ENCODE measurements at places on chromosomes 12 and 14.

GRCh38 chr12:57142121-57142520 lies 5.3 kb downstream of the LRP1-AS start:
- DNase-seq, result no peak

GRCh38 chr12:130966443-130967030 lies 12.8 kb downstream of the ADGRD1 start:
- no peak for DNase-seq

DNA sequence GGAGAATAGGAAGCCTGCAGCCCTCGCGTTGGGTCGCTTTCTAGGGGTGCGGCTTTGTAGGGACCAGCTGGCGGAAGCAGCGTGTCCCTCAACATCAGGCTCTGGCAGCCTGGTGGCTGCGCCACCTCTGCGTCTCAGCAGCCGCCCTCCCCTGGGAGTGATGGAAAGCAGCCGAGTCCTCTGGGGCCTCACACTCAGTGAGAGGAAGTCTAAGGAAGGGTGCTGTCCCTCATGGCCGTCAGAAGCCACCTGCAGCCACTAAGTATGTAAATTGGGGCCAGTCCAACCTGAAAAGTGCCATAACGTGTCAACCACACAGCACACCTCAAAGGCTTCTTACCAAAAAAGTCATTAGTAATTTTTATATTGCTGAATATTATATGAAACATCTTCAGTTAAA lies 80.3 kb downstream of the WDR20 start:
- no peak for DNase-seq

- DNase-seq, result no peak
Observed at GRCh38 chr14:105413544-105413886, 6.1 kb upstream of the MTA1 start.

- DNase-seq, result no peak
Observed at GRCh38 chr14:77988970-77989369, 181.2 kb upstream of the NRXN3 start.

DNA sequence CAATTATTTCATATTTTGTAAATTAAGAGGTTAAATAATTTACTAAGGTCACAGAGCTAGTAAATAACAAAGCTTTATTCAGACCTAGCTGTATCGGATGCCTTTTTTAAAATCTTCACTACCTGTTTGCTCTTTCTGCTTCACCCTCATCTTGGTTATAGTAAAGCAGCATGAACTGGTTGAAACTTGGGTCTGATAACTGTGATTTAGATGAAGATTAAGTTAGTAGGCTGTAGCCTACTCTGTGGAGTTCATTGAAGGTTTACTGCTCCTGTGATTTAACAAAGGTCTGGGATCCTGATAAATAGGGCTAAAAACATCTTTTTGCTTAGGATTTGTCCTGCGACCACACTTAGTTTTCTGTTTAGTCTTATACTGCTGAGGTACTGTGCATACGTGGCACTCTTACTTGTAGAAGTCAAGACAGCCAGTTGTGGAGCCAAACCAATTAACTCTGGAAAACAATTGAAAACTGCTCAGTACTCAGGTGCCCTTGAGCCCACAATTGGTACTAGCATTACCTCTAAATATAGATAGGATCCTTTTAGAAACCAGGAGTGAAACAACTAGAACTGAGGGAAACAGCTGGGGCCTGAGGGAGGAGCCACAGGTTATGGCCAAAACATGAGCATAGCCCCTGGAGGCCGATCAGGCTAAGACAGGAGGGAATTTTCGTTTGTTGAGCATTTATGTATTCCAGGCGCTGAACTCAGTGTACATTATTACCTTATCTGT lies 2.3 kb downstream of the SPATS2 start:
- no peak for DNase-seq

DNA sequence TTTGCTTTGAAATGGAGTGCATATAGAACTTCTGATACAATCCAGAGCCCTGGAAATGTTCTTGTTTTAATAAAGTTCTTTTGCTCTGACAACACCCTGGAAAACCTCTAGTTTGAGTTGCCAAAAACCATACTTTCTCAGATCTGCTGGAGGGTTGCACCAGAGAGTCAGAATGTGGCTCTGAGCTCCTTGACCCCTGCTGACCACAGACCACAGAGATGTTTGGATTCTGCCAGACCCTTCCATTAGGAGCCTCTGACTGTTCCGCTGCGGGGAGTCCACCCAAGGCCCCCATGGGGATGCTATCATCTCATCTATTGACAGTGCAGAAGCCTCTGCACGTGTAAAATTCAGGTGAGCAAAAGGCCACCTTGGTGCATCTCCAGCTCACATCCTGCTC lies 332.6 kb downstream of the GLT1D1 start:
- no peak for DNase-seq

GRCh38 chr14:79265366-79265946 lies 945.8 kb downstream of the DIO2 start:
- DNase-seq, result no peak

GRCh38 chr12:116267948-116268347 lies 9.5 kb downstream of the MED13L start:
- DNase-seq, result no peak

DNA sequence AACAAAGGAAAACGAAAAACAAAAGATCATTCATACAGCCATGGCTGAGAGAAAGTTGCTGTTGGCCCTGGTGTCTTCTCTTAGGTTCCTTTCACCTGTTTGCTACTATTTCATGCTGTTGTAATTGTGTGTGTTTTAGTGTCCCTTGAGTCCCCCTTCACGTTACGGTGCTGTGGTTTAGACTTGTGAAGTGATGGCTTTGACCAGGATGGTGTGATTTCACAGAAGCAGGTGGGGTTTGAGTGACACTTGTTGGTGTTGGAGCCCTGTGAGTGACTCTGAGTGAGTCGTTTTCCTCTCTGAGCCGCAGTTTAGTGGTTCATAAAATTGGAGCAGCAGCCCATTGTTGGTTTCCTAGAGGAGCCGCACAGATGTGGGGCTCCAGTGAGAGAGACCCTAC lies 635.4 kb downstream of the VRK1 start:
- no peak for DNase-seq

DNA sequence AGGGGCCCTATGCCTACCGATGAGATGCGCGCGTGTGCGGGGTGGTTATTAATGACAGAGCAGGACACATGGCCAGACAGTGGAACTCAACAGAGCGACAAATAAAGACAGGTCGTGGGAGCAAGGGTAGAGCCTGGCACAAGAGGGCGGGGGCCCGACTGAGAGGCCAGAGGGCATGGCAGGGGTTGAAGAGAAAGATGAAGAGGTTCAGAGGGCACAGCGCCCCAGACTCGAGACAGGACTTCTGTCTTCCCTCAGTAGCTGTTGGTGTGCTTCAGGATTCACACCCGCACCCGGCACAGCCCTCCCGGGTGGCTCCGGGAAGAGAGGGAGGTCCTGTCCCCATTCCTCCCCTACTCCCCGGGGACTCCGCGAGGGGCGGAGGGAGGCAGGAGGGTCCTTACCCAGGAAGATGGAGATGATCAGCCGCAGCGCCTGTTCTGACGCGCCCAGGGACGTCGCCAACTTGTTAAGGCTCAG lies 366 bp downstream of the LPCAT3 start:
- no peak for DNase-seq

GRCh38 chr14:92686411-92686899 lies 62.0 kb downstream of the LGMN start:
- DNase-seq, result no peak

DNA sequence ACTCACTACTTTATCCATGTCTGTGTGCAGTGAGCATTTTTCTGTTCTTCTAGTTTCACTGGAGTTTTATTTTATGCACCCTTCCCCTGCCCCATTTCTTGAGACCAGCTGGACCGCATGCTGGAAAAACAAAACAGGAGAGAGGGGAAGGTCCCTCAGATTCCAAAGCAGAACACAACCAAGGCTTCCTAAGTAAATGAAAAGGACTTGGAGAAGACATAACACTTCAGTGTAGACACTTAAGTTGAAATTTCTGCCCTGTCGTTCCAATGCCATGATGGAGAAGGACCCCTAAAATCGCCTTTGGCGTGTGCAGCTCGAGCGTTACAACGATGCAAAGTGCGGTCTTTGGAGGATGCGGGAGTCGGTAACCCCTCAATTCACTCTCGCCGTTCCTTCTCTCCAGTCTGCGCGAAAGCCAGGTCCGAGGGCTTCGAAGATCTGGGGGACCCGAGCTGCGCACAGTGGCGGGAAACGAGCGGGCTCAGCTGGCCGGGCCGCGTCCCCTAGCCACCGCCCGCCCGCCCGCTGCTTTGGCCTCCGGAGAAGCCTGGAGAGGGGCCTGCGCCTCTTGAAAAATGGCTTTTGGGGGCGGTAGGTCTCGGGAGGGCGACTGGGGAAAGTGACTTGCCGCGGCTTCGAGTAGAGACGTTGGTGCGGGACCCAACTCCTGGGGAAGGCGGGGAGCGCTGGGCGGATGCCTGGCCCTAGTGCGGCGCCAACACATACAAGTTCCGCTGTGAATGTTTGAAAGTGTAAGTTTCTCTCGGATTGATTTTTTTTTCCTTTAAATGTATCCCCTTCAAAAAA lies 11.2 kb upstream of the HOXC13 start:
- DNase-seq, result no peak

GRCh38 chr14:105066240-105067071 lies 1.2 kb upstream of the GPR132 start:
- DNase-seq, result no peak

- no peak for DNase-seq
Observed at GRCh38 chr14:93716002-93716745, 72.1 kb downstream of the PRIMA1 start.

DNA sequence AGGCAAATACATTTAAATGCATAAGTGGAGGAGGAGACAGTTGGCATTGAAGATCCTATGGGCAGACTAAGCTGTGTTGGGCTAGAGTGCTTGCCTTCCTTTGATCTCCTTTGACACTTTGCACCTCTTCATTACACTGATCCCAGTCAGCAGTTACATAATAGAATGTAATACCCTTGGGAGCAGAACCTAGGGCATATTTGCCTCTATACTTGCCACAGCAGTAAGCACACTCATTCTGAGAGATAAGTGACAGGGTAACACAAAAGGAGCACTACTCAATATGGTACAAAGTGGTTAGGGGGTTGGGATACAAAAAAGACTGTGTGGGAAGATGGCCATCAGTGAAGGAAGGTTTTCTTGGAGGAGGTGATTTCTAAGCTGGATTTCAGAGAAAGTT lies 9.0 kb downstream of the MARS1 start:
- no peak for DNase-seq

DNA sequence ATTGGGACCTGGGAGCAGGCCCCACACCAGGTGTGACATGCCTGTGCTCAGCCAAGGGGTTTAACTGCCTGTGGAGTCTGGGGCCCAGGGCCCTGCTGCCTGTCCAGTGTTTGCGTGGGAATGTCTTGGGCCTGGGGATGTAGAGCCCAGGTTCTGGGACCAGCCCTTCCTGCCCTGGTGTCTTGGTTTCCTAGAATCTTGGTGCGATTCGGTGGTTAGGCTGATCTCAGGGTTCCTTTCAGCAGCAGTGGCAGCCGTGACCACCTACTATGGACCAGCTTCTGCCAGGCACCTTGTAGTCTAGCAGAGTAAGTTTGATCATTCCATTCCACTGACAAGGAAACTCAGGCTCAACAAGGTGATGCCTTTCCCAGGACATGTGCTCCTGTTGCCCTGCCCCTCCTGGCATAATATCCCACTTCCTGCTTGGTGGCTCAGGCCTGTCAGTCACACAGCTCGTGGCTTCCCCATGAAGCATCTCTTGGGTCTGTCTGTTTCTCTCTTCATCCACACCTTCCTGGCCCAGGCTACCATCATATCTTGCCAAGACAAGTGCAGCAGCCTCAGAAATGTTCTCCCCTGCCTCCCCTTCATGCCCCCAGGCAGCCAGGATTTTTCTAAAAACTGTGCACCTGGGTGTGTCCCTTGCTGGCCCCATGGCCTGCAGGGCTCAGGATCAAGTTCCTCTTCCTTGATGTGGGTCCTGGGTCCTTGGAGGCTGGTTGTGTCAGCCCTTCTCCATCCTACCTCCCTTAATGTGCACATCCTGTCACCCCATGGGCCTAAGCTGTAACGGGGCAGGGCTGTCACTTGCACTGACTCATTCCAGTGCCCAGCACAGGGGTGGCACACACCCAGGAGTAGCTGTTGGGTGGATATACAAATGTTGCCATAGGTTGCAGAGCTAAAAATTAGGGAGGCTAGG lies 101.6 kb downstream of the SLC25A47 start:
- no peak for DNase-seq

GRCh38 chr12:117760990-117761389 lies 207.8 kb downstream of the KSR2 start:
- DNase-seq, result no peak
